ENCODE measurements at places on chromosomes 2 and 18. TPM values are rescaled to one million over a fixed set of nuclear protein-coding genes. Genes with fewer than 3 reads are reported as not detected.

CCDC141 gene
- 16.6 TPM for total RNA-seq

PDE11A gene
- total RNA-seq, result 0.25 TPM

DNA sequence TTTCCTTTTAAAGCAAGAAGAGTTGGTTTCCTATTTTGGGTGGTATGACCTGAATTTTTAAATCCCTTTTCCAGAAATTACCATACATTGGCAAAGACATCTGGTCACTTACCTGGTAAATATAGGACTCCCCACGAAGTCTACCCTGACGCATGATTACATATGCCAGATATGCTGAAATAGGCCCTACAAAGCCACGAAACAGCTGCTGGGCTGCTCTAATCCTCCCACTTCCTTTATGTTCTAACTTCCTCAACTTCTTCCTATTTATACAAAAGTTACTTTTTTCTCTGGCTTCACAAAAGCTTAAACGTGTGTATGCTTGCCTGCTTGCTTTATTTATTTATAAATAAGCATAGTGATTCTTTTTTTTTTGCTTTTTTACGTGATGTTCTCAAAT, 186.0 kb upstream of the EPHA4 start:
- H3K36me3 ChIP-seq, result no peaks in the 10 kb centered on the region
- DNase-seq, result no peak
- H3K27me3 ChIP-seq, result no peaks in the 10 kb centered on the region
- no peak overlapping the region for H3K4me3 ChIP-seq

DNA sequence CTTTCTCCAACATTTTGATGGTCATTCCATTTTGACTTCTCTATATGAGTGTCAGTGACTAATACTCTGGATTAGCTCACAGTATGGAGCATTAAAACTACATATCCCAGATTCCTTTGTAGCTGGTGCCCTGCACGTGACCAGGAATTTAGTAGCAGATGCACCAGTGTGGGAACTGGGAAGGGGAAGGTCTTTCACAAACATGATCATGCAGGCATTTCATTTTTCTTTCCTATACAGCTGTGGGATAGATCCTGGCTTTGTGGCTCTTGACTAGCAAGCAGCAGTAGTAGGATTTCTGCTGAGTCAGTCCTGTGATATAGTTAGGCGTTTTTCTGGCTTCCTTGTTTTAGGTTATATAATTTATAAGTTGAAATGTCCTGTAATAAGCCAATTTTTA, 971.0 kb upstream of the CDH2 start:
- no peaks in the 10 kb centered on the region for H3K4me1 ChIP-seq
- H3K36me3 ChIP-seq, result no peaks in the 10 kb centered on the region
- no peak overlapping the region for H3K4me3 ChIP-seq
- H3K27me3 ChIP-seq, result no peaks in the 10 kb centered on the region

DNA sequence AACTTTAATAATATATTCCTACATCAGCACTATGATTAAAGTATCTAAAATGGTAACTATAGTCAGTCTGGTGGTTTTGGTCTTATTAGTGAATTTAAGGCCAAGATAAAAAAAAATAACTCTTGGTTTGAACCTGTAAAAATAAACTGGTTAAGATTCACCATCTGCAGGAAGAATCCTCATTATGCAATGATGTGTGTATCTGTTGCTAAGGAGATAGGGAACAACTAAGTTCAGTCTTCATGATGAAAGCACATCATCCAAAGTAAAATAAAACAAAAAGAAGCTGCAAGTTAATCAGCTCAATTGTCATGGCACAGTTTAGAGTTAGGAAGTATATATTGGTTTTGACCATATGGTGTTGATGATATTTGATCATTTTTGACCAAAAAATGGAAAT, 466.0 kb downstream of the NYAP2 start:
- no peaks in the 10 kb centered on the region for H3K36me3 ChIP-seq
- H3K27me3 ChIP-seq, result no peaks in the 10 kb centered on the region
- DNase-seq, result no peak

Data from Caco-2 (cell line).